ENCODE measurements at places on chromosomes 3 and 15.
A peak's percentile ranks its signal among the peaks of the same experiment; 100 is the strongest.

DNA sequence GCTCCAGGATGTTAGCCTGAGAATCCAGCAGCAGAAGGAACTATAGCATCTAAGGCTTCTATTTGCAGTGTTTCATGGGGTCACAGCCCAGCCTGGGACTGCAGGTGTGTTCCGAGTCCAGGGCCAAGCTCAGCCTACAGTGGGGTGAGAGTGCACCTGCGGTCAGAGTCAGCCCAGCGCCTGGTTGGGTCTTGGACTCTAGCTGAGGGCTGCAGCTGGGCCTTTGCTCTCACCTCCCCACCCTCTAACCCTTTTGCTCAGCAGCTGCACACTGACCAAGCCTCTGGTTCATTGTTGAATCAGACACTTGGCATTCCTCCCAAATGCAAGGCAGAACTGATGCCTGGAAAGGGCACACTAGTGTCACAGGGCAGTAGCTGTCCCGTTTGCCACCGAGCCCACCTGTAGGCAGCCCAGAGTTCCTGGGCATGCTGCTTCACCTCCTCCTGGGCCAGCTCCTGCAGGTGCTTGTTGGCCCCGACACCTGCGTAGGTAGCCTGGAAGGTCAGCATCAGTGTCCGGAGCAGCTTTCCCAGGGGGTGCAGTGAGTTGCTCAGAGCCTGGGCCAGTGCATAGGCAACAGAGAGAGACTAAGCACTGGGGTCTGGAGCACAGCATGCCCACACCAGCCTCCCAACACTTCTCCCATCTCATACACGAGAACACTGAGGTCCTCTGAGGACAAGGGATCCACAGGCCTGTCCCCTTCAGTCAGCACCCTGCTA is 17.5 kb downstream of the ALS2CL start:
- DNase-seq: no peak

GRCh38 chr3:177735431-177735830 is 538.1 kb upstream of the TBL1XR1 start:
- DNase-seq: peak; percentile 26

DNA sequence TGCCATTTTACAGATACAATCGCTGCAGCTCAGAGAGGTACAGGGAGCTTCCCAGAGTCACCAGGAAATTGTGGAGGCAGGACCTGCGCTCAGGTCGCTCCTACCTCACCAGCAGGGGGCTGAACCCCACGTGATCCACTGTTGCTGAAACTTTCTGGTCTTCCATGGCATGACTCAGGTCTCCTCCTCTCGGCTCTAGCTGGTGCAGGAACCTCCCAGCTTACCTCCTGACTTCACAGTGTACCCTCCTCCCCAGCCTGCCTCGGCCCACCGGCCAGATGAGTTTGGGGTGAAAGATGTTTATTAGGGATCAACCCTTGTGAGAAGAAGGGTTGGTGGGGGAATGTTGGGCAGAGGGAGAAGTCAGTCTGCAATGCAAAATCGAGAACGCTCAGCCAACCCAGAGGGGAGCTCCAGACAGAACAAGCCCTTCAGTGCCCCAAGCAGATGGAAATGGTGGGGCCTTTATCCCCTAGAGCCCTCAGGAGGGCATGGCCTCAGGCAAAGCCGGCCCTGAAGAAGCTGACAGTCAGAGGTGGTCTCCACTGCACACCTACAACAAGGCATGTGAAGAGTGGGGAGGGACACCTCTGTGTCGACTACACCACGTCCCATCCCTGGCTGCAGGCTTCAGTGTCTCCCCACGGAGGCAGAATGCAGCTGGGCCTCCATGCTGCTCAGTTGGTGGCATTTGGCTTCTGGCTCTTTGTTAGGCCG is 118.6 kb upstream of the PRR20G start:
- no peak for DNase-seq

DNA sequence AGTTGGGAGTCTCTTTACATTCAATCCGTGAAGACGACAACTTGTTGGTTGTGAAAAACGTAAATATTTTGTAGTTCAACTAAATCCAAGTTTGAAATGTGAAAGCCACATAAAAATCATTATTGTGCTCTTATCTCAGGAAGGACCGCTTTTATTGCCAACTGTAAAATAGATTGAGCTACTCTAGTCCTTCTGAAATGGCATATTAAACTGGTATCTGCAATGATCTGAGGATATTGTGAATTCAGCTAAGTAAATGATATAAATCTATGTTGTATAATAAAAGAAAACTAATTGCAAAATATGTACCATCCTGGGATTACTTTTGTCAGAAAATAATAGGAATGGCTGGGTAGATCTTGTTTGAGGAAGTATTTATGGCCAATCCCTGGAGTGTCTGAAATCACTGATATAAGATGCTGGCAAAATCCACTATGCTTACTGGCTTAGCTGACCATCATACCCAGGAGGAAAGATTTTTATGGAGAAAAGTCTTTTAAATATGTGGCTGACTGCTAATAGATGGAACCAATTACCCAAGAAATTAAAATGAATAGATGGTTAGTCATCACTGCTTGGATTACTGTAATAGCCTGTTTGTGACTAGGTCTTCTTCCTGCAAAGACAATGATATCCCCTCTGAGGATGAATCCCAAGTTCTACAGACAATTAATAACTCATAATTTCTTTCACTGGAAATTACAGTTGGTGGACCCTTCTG is 191.8 kb downstream of the SEMA6D start:
- DNase-seq: peak; percentile 57

DNA sequence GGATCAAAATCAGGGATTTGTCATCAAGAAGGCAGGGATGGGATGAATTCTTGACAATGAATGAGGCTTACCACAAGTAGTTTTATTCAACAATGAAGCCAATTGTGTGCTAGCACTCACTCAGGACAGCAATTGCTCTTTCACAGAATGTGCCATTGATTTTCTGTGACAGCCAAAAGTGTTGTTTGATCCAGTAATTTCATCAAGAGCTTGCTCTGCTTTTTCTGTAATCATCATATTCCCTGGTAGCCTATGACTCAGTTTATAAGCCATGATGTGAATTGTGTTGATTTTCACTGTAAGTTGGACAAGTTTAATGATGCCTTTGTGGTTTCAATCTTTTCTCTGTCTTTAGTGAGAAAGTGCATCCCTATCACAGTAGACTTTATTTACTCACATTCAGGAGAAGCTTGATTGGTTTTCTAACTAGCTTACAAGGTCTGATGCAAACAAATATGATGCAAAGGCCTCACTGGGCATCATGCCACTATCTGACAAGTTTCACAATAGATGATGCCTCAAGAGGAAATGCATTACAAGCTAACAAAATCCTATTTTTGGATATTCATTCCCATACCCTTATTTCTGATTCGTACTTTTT is 13.6 kb upstream of the CSRNP1 start:
- peak; percentile 75 for DNase-seq

DNA sequence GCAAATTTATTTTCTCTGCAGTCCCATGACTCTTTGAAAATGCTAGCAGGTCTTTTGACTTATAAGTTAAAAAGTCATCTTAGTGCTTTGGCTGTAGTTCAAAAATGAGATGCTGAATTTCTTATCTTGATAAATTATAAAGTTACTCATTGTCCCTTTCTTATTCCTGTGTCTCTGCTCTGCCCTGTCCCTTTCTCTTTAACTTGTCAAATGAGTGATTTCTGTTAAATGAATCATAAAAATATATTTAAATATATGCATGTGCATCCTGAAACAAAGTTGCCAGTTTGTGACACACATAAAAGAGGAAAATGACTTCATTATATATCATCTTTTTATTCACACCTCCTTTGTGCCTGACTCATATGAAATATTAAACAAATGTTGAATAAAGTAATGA is 1097.3 kb upstream of the EPHA6 start:
- no peak for DNase-seq

GRCh38 chr3:185089343-185089742 is 63.5 kb downstream of the C3orf70 start:
- no peak for DNase-seq

DNA sequence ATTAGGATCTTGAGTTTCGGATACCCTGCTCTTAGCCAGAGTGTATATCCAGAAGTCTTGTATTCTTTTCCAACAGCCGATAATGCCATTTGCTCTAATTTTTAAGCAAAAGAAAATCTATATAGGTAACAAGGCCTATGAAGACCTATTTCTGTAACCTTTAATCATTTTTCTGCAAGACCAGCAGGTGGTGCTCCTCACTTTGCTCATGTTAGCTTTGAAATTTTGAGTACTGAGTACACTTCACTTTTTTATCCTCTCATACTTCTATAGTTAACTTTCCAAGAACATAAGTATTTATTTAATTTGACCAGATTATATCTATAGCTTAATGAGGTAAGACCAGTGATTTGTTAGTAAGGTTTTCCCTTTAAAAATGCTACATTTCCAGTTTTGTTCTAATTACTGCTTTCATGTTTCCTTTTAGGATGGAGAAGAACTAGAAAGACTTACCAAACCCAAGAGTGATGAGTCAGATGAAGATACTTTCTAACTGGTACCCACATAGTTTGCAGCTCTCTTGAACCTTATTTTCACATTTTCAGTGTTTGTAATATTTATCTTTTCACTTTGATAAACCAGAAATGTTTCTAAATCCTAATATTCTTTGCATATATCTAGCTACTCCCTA is 20.5 kb downstream of the SLC35A5 start:
- DNase-seq: peak; percentile 14

- peak; percentile 29 for DNase-seq
Measured at GRCh38 chr3:69712933-69713332, 26.3 kb upstream of the MITF start.

GRCh38 chr3:63851287-63851686 is 12.3 kb downstream of the THOC7 start:
- DNase-seq: no peak

- no peak for DNase-seq
Measured at GRCh38 chr15:62223020-62223419, 57.9 kb upstream of the C2CD4B start.

DNA sequence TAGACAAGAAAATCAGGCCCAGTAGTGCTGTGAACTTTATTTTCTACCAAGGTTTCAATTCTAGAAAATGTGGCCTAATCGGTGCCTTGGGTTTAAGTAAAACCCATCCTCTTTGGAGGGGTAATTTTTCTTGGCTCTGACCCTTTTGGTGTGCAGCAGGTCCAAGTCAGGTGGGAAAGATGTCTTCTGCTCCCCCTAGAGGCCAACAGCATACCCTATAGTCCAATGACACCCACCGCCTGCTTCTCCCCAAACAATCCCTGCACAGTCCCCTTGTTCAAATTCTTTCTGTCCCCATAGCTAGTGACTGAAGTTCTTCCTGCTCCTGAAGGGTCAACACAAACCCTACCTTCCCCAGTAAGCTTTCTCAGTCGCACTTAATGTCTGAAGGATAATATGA is 261.8 kb upstream of the GOLGA6L4 start:
- no peak for DNase-seq

DNA sequence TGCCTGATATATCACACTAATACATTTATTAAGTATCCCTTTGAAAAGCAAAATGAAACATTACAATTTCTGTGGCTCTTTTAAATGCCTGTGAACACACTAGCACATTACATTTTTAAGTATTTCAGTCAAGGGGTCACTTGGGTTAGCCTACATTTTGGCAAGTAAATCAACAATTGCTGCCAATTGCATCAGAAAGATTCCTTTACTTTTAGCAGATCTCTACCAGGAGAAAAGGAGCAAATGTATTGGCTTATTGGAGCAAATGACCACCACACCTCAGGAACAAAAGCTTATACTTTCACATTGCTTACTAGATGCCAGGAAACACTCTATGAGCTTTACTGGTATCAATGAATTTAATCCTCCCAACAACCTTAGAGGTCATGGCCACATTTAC is 947.1 kb downstream of the FHIT start:
- DNase-seq: no peak

- DNase-seq: no peak
Measured at GRCh38 chr15:63509955-63510940, 5.9 kb downstream of the USP3 start.
